Renal cortical epithelial cell (primary cell): ENCODE measurements at places on chromosomes 5 and 9.

DNA sequence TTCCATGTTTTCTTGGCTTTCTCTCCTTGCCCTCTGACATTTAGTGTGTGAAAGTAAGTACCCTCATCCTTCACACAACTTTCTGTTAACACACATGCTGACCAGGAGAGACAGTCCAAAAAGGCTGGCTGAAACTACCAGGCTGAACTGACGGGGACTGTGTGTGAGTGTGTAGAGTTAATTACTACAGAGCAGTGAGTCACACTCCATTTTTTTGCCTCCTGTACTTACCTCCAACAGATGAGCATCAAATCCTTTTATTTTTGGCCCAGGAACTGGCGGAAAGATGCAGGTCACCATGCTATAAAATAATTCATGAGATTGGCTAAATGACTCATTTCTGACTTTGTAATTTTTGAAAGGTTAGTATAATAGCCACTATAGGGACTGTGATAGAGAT lies 20.2 kb upstream of the AGXT2 start:
- peak; percentile 46 for DNase-seq

- peak; percentile 10 for DNase-seq
Measured at GRCh38 chr9:2242831-2243330, 227.7 kb downstream of the SMARCA2 start.

GRCh38 chr5:59173578-59173977 lies 590.7 kb downstream of the RAB3C start:
- no peak for DNase-seq

GRCh38 chr5:16568875-16569580 lies 47.8 kb downstream of the RETREG1 start:
- no peak for DNase-seq

DNA sequence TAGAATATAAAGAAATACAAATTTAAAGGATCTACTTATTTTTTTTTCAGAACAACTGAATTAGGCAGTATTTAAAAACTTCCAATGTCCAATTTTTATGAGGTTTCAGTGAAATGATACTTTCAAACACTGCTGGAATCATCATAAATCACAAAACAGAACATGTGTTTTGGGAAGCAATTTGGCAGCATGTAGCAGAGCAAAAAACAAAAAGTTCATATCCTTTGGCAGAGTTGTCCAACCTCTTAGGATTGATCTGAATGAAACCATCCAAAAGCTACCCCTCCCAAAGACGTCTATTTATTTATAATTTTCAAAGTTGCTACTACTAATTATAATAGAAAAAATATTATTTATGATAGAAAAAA lies 192.4 kb upstream of the PUM3 start:
- no peak for DNase-seq

DNA sequence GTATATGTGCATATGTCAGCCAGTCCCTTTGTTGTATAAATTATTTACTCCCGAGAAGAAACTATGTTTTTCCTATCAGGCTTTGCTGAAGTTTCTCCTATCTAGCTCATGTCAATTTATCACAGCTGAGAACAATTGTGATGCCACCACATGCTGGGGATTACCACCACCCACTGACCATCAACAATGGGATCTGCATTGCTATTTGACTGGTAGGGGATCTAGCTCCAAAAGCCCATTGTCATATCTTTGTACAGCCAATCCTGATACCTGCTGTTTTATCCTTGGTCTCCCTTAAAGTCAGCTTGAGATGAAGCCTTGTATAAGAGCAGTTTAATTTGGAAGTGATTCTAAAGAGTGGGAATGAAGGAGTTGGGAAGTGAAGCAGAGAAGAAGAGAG lies 53.9 kb upstream of the KCNN2 start:
- no peak for DNase-seq

- DNase-seq, result no peak
Measured at GRCh38 chr5:17991775-17992174, 357.5 kb downstream of the TAF11L14 start.

GRCh38 chr5:80204808-80205614 lies 50.8 kb downstream of the SERINC5 start:
- DNase-seq, result no peak

GRCh38 chr9:2771087-2771486 lies 53.8 kb downstream of the KCNV2 start:
- no peak for DNase-seq

DNA sequence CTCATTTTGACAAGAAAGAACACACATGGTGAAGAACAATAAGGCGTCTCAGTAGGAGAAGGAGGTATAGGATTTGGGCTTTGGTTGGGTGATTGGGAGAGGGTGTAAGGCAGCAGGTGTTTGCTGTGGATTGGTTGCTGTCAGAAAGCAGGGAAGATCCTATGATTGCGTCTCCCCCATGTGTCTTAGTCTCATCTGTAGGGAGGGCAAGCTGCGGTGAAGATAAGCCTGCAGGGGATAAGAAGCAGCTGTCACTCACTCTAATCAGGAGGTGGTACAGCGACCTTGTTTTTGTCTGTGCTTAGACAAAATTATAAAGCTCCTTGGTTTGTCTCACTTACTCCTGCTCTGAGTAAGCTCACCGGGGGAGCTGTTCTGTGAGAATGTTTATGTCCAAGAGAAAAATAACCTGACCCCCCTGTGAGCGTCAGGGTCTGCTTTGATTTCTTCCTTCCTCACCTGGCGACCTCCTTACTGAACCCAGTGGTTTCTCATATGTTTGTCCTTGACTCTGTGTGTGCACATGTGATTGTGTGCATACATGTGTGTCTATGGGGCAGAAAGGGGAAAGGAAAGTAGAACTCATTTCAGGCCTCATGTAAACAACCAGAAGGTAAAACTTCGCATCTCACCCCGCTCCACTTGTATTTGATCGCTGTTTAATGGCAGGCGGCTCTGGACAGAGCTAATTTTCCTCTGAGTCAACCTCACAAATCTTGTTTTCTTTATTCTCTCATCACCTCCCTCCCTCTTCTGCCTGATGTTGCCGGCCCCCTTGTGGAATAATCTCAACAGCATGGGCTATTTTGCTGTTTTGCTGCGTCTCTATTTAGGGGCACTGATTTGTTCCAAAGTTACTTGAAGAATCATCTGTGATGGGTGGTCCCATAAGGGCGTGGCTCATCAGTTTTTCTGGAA lies 105.6 kb downstream of the TENT4A start:
- no peak for DNase-seq

GRCh38 chr5:115767424-115767823 lies 49.0 kb downstream of the CDO1 start:
- no peak for DNase-seq

DNA sequence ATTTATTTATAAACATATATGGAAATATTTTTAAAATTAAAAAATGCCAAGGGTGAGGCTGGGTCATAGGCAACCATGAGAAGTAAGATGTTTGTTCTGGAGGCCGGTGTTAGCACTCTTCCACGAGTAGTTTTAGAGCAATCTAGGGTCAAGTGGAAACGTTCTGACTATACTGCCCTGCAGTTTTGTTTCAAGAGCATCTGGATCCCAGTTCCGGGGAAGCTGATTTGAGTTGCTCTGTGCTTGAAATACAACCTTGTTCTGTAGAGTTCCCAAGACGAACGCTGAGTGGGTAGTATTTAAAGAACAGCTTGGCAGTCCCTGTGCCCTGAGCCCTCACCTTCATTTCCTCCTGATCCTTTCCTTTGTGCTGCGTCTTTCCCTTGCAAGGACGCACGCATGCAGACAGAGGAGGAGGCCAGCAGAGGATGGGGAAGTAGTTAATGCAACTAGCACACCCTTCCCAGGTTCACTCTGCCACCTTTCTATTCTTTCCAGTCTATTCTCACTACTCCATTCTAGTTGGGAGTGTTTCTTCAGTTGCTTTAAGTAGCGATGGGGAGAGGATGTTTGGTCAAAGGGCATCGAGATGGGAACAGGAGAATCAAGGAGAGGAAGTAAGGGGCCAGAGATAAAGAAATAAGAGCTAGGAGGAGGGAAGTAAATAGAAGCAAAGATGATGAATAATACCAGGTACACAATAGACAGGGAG lies 68.3 kb upstream of the ZSWIM6 start:
- no peak for DNase-seq

GRCh38 chr9:4739587-4740387 lies 1.2 kb downstream of the AK3 start:
- DNase-seq, result peak; percentile 19

DNA sequence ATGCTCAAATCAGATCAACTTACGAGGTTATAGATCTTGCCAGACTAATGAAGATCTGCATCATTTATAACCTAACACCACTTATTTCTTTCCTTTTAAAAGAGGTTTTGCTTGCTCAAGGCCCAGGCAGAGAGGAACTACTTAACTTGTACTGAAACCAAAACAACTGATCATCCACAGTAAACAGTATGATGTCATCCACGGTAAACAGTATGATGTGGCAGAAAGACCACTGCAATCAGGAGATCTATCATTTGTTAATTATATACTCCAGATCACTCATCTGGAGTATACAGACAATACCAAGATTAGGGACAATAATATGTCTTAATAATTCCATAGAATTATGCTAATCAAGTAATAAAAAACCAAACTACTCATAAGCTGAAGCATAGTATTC lies 116.8 kb downstream of the ADAMTS6 start:
- DNase-seq, result peak; percentile 17

DNA sequence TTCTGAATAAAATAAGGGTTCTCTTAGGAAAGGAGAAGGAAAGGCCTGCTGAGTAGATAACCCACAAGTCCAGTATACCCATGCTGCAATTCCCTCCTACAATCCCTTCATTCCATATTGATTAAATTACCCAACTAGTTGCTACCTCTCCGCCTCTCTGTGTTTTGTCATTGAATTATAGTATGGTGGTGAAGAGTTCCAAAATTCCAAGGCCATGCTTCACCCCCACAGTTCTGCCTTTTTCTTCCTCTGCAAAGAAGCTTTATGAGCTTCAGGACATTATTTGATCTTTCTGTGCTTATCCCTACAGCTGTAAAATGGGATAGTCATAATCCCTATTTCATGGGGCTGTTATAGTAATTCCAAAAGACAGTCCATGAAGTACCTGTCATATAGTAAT lies 215.6 kb downstream of the ACTL7B start:
- no peak for DNase-seq

- DNase-seq, result no peak
Measured at GRCh38 chr5:36199620-36200019, 42.1 kb downstream of the NADK2 start.

DNA sequence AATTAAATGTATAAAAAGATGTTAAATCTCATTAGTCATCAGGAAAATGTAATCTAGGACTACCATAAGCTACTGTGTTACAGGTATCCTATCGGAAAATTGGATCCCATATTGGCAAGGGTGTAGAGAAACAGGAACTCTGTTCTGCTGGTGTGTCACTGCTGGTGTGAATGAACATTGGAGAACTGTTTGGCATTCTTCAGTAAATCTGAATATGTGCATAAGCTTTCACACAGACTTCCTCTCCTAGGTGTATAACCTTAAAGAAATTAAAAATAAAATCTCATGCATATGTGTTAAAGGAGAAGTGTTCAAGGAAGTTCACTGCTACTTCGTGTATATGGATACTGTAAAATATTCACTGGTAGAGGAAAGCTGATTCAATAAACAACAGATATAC lies 484.6 kb upstream of the TLE4 start:
- no peak for DNase-seq

GRCh38 chr5:115649541-115649940 lies 23.7 kb upstream of the TMED7 start:
- DNase-seq, result no peak

DNA sequence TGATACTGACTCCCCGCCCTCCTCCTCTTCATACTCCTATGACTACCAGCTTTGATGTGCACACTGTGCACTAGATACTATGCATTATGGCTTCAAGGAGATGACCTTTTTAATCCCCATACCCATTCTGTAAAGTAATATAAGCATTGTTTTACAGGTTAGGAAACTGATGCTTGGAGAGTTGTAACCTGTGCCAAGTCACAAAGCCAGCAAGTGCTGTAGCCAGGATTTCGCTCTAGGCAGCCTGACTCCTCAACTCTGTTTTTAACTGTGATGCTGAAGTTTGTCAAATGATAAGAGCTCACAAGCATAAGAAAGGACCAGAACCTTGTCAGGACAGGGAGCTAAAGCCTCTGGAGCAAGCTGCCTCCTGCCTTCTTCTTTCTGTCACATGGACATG lies 461.3 kb downstream of the TMEM232 start:
- DNase-seq, result no peak

- DNase-seq, result no peak
Measured at GRCh38 chr9:7507566-7508270, 291.9 kb downstream of the DMAC1 start.

GRCh38 chr5:173612948-173613347 lies 3.5 kb downstream of the BOD1 start:
- DNase-seq, result peak; percentile 65

DNA sequence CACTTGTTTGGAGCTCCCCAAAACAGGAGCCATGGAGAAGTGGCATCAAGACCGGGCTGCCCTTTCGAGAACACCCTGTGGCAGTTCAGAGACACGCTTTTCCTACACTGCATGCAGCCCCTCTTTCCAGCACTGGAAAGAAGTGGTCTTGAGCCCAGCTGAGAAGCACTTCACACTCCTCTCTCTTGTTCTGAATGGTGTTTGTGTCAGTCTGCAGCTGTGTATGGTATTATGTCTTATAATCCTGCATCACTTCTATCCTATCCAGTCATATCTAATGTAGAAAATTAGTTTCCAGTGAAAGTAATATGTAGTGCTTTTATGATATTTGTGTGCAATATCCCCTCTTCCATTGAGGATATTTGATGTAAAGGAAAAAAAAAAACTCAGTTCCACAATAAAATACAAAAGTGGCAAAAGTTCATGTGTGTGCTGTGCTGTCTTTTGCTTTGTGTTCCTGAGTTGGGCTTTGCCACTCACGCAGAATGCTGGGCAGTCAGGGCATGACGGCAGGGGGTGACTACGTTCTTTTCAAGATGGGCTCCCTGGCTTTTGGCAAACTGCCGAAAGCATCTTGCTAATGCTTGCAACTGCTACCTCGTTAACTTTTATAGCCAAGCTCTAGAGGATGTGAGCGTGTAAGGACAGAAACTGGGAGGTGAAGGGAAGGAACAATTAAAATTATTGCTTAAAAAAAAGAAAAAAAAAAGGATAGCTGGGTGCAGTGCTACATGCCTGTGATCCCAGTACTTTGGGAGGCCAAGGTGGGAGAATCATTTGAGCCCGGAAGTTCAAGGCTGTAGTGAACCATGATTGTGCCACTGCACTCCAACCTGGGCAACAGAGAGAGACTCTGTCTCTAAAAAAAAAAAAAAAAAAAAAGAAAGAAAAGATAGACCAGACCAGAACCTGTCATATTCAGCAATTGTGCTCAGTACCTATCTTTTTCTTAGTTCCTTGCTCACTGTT lies 102.2 kb downstream of the MAP1B start:
- DNase-seq, result peak; percentile 72

GRCh38 chr9:122819326-122819725 lies 9.1 kb downstream of the PDCL start:
- no peak for DNase-seq

GRCh38 chr9:34976992-34977391 lies 12.6 kb upstream of the DNAJB5 start:
- no peak for DNase-seq
